ENCODE measurements at places on chromosomes 7 and 10.

DNA sequence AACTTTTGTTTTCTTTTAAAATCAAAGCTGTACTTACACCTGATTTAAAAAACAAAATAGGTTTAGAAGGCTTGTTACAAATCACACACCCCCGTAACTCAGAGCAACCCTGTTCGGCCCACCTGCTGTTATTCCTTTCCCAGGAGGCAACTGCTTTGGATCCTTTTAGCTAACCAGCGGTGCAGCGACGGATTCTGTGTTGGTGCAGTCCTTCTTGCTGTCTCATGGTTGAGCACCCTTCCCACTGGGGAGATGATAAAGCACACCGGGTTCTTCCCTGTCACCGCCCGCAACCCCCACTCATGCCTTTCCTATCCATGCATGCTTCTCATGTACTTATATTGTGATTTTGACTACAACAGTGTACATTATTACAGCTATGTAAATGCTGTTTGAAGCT, 24.8 kb upstream of the MKI67 start:
- DNase-seq = no peak

DNA sequence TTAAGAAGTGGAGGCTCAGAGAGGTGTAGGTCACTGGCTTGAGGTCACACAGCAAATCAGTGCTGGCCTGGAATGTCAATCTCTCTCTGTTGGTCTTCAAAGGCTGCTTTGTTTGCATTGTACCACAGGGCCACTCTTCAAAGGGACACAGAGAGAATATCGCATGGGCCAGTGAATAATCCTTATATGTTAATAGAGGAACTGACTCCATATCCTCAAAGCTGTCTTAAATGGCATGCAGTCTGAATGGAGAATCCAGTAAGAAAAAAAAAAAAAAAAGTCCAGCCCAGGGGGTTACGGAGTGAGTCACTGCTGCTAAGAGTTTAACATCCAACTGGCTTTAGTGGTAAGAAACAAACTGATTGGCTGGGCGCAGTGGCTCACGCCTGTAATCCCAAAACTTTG, 54.1 kb downstream of the NRAP start:
- no peak for DNase-seq

- no peak for DNase-seq
These were observed 359.0 kb downstream of the ADRA2A start for GRCh38 chr10:111435871-111436270.

DNA sequence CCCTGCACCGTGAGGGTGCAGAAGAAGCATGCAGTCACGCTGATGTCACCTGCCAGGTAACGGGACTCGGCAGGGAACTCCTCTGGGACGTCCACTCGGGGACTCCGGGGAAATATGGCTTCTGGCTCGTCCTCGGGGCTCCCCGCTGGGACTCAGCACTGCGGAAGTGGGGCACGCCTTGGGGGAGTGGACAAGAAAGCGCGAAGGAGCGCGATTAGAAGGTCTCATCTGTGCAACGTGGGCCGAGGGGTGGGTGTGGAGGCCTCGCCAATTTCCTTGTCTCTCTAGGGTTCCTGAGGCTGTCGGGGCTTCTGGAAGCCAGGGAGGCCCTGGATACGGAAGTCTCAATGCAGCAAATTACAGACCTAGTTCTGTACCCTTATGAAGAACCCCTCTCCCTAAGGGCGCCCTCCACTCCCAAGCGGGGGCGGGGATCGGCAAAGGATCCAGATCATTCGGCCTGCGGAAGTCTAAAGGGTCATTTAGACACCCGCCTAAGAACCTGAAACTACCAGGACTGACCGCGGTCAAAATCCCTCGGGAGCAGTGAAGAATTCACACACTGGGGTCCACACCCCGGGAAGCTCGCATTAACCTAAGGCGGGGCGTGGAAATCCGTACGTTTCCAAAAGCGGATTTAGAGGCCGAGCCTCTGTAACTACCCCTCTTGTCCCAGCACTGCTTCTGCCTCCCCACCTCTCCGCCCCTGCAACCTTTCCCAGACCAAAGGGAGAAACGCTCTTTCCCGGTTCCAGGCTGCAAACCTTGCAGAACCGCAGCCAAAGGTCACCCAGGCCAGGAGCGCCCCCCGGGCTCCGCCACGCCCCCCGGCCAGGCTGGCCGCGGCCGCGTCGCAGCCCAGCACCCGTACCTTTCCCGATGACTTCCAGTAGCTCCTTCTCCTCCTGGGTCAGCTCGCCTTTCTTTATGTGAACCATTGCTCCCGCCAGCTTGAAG, 640 bp downstream of the ANKMY2 start:
- DNase-seq = peak; percentile 56

GRCh38 chr7:121521711-121522400, 125.7 kb upstream of the FAM3C start:
- DNase-seq = peak; percentile 44

DNA sequence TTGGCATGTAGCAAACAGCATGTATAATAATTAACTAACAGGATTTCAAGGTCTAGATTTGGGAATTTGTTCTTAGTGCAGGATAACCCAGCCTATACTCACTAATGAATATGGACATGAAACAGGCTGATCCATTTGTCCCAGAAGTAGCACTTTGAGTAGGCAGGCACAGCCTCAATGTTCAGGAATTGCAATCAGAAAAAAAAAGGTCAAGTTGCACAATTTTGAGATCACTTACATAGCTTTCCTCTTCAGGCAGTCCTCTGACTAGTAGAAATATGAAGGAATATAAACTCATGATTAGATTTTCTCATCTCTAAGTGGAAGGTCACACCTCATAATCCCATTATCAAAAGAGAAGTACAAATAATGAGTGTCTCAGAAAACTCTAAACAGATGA, 921.4 kb upstream of the CELF2 start:
- DNase-seq = no peak

GRCh38 chr10:77603534-77603927, 34.1 kb downstream of the KCNMA1 start:
- no peak for DNase-seq

GRCh38 chr7:28037220-28038010, 143.2 kb downstream of the JAZF1 start:
- peak; percentile 89 for DNase-seq
